ENCODE measurements at places on chromosomes 4 and X. TPM values are rescaled to one million over a fixed set of nuclear protein-coding genes. Genes with fewer than 3 reads are reported as not detected.

The DCHS2 gene
- total RNA-seq: not detected

The SPANXA2 gene
- not detected for total RNA-seq

The GPAT3 gene
- 0.85 TPM for total RNA-seq

The RIPPLY1 gene
- not detected for total RNA-seq

The HELT gene
- not detected for total RNA-seq

The SHISA3 gene
- total RNA-seq: not detected

The RAB41 gene
- not detected for total RNA-seq

The GATA1 gene
- not detected for total RNA-seq

The TLR3 gene
- total RNA-seq: 6.9 TPM

The CDKL2 gene
- 1.7 TPM for total RNA-seq

Measured in foreskin keratinocyte (primary cell).